Bladder microvascular endothelial cell (primary cell): ENCODE measurements at places on chromosomes 6 and 20. TPM values are rescaled to one million over a fixed set of nuclear protein-coding genes. Genes with fewer than 3 reads are reported as not detected.

The RUNX2 gene
- not detected in 2 replicates for total RNA-seq

The HLA-DPA1 gene
- 10.8 and 12.3 TPM in 2 replicates for total RNA-seq

The HSPA12B gene
- 11.1 and 17.6 TPM in 2 replicates for total RNA-seq

The SMLR1 gene
- total RNA-seq: not detected in 2 replicates

The RHAG gene
- not detected in 2 replicates for total RNA-seq

The HDAC2 gene
- total RNA-seq: 41.8 and 168 TPM in 2 replicates

The PLN gene
- not detected in 2 replicates for total RNA-seq

The OPRM1 gene
- total RNA-seq: not detected in 2 replicates

The ACOT13 gene
- total RNA-seq: 3.9 and 8.9 TPM in 2 replicates

The BMP7 gene
- total RNA-seq: not detected in 2 replicates
